Coronary artery (tissue), 2 donors: ENCODE measurements at places on chromosomes 2 and 18.

GRCh38 chr2:190720276-190720675 lies 71.4 kb downstream of the NAB1 start:
- no peak for DNase-seq

DNA sequence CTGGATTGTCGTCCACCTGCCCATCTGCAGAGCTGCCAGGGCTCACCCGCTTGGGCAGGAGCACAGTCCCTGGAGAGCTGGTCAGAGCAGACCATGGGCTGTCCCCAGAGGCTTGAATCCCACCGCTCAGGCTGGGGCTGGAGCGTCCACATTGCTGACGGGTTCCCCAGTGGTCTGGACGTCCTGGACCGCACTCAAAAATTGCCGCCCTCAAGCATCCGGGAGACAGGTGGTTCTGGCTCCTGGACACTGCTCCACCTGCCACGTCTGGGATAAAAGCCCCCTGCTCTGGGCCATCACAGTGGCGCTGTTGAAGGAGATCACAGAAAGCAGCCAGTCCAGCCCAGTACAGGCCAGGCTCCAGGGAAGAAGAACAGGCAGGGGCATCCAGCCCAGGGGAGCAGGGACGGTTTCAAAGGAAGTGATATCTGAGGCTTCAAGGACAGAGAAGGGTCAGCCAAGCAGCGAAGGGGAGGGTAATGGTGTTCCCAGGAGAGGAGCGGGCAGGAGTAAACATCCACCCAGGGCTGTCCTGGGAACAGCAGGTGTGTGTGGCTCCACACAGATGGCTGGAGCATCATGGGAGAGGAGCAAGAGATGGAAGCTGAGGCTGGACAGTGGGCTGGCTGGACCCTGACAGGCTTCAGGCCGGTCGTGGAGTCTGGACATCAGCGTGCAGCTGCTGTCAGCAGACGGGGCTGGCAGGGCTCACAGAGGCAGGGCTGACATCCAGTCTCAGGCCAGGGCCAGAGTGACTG lies 21.9 kb upstream of the ID2 start:
- DNase-seq, result no peak

GRCh38 chr18:67354091-67354490 lies 162.4 kb downstream of the DSEL start:
- no peak for DNase-seq

GRCh38 chr18:63287691-63288220 lies 31.8 kb downstream of the BCL2 start:
- DNase-seq, result no peak

GRCh38 chr18:48430150-48430549 lies 21.0 kb upstream of the ZBTB7C start:
- DNase-seq, result no peak

DNA sequence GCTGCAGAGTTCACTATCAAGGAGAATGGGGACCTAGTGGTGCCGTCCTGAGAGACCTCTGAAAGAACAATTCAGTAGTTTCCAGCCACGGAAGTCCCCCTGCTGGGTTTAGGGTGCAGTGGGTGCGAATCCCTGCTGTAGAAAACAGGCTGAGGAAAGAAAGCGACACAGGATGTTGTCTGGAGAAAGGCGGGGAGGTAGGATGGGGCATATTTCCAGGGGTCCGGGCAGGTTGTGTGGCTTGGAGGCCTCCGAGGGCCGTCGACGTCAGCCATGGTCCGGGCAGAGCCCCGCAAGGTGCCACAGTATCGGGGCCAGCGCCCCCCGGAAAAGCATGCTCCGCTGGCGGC lies 807 bp upstream of the CREB1 start:
- DNase-seq, result peak; percentile 80

DNA sequence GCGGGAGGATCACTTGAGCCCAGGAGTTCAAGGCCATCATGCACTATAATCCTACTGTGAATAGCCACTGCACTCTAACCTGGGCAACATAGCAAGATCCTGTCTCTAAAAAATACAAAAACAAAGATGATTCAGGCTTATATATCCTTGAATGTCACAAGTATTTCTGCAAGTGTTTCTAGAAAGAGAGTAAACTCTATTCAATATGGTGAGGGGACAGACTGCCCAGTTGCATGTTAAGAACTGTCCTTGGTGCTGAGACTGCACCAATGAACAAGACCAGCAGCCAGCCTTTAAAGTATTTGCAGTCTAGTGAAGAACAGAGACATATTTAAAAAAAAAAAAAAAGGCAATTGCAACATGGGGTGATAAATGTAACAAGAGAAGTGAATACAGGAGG lies 16.4 kb downstream of the MAP3K19 start:
- no peak for DNase-seq

DNA sequence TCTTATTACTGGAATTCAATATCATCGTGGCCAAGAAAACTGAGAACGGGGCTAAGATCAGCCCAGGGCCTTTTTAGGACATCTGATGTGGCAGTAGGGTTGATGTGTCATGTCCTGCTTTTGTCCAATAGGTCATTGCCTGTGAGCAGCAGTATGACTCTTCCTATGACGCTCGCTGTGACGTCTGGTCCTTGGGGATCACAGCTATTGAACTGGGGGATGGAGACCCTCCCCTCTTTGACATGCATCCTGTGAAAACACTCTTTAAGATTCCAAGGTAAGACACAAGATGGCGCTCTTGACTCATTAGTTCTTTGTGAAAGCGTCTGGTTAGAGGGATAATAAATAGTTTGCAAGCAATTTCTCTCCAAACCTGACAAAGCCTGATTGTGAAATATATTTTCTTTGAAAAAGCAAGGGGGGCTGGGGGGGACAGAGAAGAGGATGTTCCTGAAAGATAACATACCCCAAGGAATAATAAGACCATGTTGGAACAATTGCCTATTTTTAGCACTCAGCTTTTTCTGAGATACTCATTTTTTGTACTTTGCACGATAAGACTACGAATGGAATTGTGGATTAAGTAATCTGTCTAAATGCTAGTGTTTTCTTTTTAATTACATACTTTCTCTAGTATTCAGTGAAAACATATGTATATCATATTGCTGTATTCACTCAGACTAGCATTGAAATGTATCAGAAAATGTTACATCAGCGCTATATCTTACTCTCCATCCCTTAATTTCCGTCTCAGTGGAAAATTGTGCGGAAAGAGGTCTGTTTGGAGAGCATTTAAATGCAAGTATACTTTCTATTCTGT lies 58.1 kb downstream of the MYO3B start:
- DNase-seq, result no peak

DNA sequence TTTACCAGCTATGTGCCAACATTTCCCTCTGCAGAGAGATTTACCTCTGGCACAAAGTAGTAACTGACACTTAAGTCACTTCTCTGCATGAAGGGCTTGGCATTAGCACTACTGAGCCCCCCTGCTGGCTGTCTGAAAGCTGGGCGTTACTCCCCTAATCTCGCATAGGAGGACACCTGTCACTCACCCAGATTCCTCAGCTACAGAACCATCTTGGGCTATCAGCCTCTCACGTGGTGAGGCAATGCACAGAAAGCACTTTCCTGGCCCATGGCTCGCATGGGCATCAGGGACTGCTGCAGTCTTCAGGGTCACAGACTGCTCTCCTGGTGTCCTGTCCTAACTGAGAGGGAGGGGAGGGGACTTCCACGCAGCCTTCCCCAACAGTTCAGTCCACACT lies 12.0 kb downstream of the SERPINE2 start:
- no peak for DNase-seq

- DNase-seq, result no peak
These were observed 164.3 kb downstream of the NEDD4L start for GRCh38 chr18:58208207-58208932.

DNA sequence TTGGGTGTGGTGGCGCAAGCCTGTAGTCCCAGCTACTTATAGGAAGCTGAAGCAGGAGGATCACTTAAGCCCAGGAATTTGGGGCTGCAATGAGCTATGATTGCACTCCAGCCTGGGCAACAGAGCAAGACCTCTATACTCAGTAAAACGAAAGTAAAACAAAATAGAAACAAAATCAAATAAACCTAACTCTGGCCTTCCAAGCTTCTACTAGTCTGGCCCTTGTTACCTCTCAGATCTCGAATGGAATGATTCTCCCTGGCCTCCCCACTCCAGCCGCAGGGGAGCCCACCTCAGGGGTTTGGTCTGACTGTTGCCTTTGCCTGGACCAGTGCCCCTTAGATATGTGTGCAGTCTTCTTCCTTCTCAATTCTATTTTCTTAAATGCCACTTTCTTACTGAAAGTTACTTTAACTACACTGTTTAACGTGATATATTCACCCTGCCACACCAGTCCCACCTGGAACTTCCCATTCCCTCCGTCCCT lies 160.0 kb upstream of the GCFC2 start:
- no peak for DNase-seq

- no peak for DNase-seq
These were observed 26.6 kb downstream of the GULP1 start for GRCh38 chr2:188318161-188318749.

DNA sequence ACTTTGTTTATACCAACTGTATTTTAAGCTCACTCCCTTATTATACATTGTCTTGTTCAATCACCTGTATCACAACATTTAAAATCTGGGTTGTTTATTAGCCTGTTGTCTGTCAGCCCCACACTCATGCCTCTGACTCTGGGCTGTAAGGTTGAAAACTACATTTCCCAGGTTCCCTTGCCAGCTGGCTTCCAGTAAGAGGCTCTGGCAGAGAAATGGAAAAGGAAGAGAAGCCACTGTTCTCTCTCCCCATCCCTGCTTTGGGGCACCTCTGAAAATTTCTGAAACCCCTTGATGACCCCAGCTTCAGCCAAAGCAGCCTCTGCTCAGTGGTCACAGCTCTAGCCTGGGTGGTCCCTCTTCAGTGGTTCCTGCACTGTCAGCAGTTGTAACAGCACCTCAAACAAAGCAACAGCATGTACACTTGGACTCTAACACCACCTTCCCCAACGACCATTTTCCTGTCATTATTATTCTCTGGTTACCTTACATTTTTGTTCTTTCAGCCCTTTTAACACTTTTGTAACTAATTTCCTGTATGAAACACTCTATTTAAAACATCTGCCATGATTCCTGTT lies 108.9 kb upstream of the LGALSL start:
- no peak for DNase-seq

DNA sequence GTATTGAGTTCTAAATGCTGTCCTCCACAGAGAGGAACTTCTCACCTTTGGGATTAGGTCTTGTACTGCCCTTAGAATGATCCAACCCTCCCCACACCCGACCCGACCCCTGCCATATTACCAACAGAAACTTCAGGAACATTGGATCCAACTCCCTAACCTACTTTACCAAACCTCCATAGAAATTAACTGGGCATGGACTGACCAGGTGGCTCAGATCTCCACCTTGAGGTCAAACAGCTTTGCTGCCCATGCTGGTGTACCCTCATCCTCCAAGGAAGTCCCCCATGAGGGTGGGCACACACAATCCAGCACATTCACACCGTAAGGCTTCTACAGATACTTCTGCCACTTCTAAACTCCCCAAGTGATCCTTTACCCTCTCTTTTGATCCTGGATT lies 21.5 kb downstream of the NFE2L2 start:
- DNase-seq, result no peak

GRCh38 chr2:212424082-212424481 lies 114.5 kb downstream of the ERBB4 start:
- DNase-seq, result no peak

DNA sequence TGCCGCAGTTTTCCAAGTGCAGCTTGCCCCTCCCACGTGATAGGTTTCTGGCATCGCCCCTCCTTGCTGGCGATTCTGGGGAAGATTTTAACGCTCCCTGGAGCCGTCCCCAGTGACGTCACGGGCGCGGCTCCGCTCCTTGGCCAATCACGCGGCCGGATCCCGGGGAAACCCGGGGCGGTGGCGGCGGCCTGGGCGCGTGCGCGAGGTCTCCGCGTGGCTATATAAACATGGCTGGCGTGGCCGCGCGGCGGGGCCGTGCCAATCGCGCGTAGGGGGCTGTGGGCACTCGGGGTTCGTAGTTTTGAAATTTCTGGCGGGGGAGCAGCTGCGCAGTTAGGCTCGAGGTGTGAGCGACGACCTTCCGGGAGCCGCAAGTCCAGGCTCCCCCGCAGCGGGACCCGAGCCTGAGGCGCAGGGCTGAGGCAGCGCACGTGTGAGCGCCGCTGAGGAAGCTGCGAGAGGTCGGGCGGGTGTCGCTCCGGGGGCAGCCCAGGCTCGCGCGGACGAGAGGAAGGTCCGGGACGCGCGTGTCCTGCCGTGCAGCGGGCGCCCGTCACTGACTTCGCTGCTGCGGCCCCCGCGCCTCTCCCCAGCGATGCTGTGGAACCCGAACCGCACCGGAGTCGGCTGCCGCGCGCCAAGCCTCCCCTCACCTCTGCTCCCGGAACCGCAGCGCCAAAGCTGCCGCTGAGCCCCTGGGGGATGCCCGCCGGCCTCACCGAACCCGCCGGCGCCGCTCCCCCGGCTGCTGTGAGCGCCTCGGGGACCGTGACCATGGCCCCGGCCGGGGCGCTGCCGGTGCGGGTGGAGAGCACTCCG lies at the start of gene TAF4B:
TSS of gene TAF4B (plus strand) at position 217 of the 822 bp plus-strand sequence. CDS start at position 706, 489 bp downstream.
- DNase-seq, result peak; percentile 94

GRCh38 chr2:8157621-8158430 lies 524.0 kb upstream of the ID2 start:
- DNase-seq, result no peak

DNA sequence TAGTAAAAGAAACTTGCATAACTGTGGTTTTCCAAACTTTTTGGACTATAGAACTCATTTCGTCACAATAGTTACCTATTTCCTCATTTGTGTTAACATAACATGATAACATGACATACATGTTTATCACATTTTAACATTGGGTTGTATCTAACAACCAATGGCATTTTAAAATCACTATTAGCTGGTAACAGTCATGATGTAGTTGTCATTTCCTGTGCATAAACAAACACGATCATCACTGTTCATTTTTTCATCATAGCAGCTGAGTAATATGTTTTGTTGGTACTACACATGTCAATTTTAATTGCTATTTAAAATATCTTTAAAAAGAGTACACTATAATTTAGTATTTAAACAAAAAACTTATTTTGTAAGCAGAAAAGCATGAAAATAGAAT lies 402.4 kb downstream of the SATB2 start:
- no peak for DNase-seq

DNA sequence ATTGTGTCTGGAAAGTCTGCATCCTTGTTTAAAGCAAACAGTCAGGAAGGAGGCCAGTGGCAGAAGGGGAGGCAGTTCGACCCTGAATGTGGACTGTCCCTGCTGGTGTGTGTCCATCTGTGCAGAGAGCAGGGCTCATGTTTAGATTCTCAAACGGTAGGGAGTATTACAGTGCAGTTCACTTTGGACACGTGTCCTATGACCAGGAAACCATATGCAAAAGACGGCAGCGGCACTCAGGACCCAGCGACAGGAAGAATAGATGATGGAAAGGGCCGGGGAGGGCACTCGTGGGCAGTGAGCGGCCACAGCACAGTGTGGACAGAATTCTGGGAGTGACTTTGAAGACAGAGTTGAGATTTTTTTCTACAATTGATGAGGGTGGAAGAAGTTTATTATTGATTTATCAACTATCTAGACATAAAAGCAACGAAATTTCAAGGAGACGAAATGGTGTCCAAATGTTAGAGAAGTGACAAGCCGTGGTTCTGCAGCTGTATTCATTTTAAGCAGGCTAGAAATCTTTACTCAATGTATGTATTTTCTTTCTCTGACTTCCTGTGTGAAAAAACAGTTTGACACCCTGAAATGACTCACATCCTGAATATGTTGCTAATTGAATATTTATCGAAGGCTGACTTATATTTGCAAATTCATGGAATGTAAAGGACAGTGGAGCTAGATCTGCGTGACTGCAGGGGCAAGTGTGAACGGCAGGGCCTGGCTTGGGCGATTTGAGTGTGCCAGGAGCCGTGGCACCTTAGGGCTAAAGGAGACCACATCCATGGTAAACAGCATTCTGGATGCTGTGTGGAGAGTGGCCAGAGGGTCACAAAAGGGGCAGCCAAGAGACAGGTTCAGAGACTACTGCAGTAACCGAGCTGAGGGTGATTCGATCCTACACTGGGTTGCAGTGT lies 214.2 kb downstream of the PTGR3 start:
- no peak for DNase-seq

GRCh38 chr2:168054657-168055056 lies 192.7 kb downstream of the STK39 start:
- no peak for DNase-seq
